ENCODE measurements at places on chromosomes 1 and 21.

GRCh38 chr1:68565923-68566322 is 69.0 kb upstream of the DEPDC1 start:
- DNase-seq, result no peak

DNA sequence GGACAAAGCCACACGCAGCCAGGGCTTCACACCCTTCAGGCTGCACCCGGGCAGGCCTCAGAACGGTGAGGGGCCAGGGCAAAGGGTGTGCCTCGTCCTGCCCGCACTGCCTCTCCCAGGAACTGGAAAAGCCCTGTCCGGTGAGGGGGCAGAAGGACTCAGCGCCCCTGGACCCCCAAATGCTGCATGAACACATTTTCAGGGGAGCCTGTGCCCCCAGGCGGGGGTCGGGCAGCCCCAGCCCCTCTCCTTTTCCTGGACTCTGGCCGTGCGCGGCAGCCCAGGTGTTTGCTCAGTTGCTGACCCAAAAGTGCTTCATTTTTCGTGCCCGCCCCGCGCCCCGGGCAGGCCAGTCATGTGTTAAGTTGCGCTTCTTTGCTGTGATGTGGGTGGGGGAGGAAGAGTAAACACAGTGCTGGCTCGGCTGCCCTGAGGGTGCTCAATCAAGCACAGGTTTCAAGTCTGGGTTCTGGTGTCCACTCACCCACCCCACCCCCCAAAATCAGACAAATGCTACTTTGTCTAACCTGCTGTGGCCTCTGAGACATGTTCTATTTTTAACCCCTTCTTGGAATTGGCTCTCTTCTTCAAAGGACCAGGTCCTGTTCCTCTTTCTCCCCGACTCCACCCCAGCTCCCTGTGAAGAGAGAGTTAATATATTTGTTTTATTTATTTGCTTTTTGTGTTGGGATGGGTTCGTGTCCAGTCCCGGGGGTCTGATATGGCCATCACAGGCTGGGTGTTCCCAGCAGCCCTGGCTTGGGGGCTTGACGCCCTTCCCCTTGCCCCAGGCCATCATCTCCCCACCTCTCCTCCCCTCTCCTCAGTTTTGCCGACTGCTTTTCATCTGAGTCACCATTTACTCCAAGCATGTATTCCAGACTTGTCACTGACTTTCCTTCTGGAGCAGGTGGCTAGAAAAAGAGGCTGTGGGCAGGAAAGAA is 8.1 kb downstream of the PSRC1 start:
- no peak for DNase-seq

GRCh38 chr1:200917291-200917817 is 22.7 kb downstream of the INAVA start:
- no peak for DNase-seq

- no peak for DNase-seq
Measured at GRCh38 chr1:198664068-198664788, 25.4 kb downstream of the PTPRC start.

GRCh38 chr1:205458777-205459566 is 3.1 kb upstream of the BLACAT1 start:
- DNase-seq, result no peak

- DNase-seq, result no peak
Measured at GRCh38 chr21:29648710-29649240, 291.0 kb downstream of the GRIK1 start.

- no peak for DNase-seq
Measured at GRCh38 chr1:31122741-31123140, 57.2 kb upstream of the PUM1 start.

DNA sequence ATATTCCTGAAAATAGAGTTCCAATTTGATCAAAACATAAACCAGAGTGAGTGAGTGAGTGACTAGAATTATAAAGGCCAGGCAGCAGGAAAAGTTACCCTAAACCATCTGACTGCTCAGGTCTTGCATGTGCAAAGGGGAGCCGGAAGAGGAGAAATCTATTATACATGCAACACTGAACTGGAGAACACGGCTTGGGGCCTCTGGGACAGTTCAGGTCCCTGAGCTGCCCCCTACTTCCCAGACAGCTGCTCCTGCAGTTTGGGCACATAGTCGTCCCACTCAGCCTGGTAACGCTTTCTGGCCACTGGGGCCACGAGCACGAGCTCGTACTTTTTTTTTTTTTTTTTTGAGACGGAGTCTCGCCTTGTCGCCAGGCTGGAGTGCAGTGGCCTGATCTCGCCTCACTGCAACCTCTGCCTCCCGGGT is 40.1 kb downstream of the PTPRC start:
- no peak for DNase-seq

- no peak for DNase-seq
Measured at GRCh38 chr1:162206749-162207635, 137.5 kb downstream of the NOS1AP start.

DNA sequence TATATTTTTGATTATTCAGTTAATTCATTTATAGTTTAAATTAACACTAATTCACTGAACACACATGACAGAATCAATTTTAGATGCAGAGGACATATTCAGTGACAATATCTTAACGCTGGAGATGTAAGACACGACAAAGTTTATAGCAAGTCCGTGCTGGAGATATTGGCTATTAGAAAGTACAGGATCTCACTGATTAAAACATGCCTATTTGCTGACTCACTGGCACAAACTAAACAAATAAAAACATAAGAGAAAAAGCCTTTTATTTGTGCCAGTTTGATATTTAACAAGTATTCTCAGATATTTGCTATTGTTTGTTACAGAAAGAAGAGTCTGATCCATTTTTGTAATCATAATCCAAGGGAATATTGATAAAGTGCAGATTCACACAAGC is 1122.9 kb upstream of the B3GALT2 start:
- no peak for DNase-seq

GRCh38 chr1:8415526-8416278 is 97.8 kb downstream of the SLC45A1 start:
- DNase-seq, result no peak
